ENCODE measurements at places on chromosomes 2 and 18. TPM values are rescaled to one million over a fixed set of nuclear protein-coding genes. Genes with fewer than 3 reads are reported as not detected.

DNA sequence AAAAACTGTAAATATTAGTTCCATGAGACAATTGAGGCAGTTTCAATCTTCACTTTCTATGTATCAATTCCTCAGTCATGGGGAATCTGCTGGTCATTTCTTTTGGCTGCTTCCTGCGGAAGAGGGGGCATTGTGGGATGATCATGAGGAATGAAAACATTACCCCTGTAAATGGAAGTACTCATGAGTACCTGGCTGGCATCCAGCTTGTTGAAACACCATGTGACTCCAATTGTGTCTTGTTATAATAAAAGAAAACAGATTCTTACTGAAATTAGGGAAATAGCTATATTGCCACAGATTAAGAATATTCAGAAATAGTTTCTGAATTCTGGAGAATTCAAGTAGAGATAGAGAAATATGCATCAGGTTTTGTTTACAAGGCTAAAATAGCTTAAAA lies 41.6 kb upstream of the GPR39 start:
- DNase-seq = no peak

GRCh38 chr2:138298900-138299299 lies 202.7 kb upstream of the SPOPL start:
- DNase-seq = no peak

The ANXA4 gene
- 4.9 TPM for polyA plus RNA-seq

The EGR4 gene
- not detected for polyA plus RNA-seq

- DNase-seq = no peak
These were observed 398.4 kb downstream of the METTL4 start for GRCh38 chr18:2172881-2173280.

DNA sequence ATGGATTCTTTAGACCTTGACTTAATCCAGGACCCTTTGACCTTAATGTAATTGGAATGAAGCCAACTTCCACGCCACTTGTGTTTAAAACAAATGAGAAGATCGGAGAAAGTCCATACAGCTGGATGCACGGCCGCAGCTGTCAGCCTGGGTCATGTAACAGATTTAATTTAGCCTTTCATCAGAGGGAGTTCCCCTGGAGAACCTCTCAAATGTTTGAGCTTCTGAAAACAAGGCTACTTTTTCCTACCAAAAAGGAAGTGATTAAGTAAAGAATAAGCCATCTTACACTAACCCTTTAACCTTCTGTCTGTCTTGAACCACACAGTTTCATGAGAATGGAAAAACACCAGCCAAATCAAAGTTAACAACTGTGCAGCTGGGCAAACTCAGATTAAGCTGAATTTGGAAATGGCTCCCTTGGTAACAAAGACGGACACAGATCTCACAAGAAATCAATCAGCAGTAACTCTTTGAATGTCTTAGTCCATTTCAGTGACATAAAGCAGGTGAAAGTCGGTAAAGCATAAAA lies 103.6 kb downstream of the DOCK10 start:
- DNase-seq = no peak

The HS1BP3 gene
- polyA plus RNA-seq = 17.3 TPM

DNA sequence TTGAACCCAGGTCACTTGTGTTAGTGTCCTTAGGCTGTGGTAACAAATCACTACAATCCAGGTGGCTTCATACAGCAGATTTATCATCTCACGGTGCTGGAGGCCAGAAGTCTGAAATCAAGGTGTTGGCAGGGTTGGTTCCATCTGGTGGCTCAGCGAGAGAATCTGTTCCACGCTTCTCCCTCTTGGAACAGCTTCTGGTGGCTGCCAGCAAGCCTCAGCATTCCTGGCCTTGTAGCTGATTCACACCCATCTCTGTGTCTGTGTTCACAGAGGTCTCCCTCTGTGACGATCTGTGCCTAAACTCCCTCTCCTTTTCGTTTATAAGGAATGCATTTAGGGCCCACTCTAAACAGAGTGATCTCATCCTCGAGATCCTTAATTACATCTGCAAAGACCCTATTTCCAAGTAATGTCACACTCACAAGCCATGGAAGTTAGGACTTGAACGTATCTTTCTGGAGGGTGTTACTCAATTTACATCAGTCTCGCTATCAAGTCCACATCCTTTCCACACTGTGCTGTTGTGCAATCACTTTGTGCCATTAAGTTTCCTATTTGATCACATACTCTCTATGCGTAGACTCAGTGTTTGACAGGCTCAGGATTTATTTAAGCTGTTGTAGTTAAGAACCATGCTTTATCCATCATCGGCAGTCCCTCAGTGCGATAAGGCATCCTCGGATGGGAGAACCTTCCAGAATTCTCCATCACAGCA lies 164.4 kb downstream of the SOCS6 start:
- no peak for DNase-seq

The CAPN13 gene
- polyA plus RNA-seq = not detected

GRCh38 chr2:54290356-54291025 lies 34.5 kb upstream of the TSPYL6 start:
- no peak for DNase-seq

The SULT1C2 gene
- polyA plus RNA-seq = not detected

The MEMO1 gene
- 27.8 TPM for polyA plus RNA-seq

The PROKR1 gene
- not detected for polyA plus RNA-seq

The FAM136A gene
- polyA plus RNA-seq = 30.6 TPM

DNA sequence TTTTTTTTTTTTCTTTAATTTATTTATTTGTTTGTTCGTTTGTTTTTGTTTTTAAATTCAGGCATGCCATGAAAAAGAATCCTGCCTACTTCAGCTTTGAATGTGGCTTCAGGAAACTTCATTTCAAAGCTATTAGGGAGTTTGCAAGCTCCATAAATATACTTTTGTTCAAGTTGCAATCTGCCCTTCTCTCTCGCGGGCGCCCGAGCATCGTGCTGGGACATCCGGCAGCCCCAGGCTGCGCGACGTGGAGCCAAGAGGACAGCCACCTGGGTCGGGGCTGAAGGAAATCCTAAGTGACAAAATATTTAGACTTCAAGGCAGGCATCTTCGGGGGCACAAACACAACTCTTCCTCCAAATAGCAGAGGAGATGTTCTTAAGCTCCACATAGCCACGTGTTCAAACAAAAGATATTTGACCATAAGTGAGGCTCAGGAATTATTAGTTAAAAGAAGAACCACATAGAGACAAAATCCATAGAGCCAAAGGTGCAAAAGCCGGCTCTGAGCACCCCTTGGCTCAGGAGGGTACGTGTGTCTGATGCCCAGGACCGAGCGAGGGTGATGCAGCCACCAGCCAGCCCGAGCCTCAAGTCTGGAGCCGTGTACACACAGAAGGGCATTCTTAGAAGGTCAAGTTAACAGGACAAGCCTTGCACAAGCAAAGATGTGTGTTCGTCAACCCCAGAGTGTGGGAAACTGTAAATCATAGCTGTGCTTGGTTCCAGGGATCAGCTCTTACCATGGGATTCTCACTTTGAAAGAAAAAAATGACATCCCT lies 256.5 kb upstream of the SALL3 start:
- DNase-seq = no peak

- no peak for DNase-seq
These were observed 16.8 kb downstream of the TTC39C start for GRCh38 chr18:24031318-24031717.

DNA sequence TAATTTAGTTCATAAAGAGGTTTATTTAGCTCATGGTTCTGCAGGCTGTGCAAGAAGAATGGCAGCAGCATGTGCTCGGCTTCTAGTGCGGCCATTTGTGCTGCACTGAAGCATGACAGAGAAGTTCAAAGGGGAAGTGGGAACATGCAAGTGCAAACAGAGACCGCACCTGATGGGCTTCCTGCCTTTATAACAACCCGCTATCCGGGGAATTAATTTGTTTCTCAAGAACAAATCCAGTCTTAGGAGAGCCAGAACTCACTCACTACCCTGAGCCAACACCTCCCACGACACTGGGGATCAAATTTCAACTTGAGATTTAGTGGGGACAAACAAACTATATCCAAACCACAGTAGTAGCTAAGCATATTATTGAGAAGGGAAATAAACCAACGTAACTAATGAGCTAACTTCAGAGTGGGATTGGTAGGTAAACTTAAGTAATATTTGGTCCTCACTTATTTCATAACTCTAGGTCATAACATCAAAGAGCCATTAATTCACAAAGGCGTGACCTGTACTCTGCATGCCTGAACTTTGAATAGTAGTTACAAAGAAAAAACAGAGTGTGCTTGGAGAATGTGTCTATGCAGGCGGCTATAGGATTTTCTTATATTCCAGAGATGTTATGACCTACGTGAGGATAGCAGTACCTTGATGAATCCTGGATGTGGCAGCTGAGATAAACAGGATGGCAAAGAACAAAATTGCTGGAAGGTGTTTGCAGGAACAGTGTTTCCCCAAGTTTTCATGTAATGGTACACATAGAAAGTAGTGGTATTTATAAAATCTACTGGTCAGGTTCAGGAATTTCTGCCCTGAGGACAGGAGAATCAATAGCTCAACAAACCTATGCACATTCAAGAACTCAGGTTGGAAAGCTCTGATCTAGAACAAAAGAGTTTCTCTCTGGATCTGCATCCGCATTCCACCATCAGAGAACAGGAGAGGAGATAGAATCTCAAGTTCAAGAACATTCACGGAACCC lies 845.9 kb upstream of the ID2 start:
- peak; percentile 2 for DNase-seq

DNA sequence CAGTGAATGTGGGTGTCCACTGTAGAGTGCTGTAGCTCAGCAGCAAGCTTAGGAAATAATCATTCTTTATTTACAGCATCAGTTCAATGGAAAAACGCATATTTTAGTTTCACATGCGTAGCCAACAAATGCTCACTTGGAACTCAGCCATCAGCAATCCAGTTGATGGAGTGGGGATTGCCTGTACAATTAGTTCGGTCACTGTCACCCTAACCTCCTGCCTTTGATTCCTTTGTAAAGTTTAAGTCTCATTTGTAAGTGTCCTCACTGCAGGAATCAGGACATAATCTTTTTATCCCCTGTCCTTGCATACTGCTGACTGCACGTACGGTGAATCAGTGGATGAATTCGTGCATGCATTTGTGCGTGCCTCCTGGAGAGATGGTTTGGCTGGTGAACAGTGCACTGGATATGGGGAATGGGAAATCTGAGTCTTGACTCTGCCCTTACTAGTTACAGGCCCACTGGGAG lies 55.9 kb downstream of the RAB31 start:
- no peak for DNase-seq

DNA sequence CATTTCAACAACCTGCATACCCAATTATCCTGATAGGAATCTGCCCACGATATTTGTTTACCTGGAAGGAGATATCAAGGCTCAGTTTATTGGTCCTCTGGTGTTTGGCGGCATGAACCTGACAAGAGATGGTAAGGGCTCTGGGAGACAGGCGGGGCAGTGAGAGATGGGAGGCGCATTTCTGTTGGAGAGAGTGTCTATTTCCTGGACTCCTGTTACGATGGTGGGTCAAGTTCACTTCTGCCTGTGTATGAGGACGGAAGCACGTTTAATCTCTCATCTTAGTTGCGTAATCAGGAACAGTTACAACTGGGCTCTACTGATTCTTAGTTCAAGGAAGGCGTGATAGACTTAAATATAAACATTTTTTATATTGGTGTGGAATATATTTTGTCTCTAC lies 8.9 kb downstream of the PDCL3 start:
- no peak for DNase-seq

The SLC4A5 gene
- polyA plus RNA-seq = 0.59 TPM

GRCh38 chr2:102025016-102025501 lies 33.3 kb downstream of the IL1R2 start:
- no peak for DNase-seq

GRCh38 chr2:176784633-176785200 lies 427.9 kb upstream of the HNRNPA3 start:
- no peak for DNase-seq

The CNGA3 gene
- polyA plus RNA-seq = not detected

The GKN1 gene
- not detected for polyA plus RNA-seq

GRCh38 chr18:9638886-9639285 lies 24.5 kb upstream of the PPP4R1 start:
- DNase-seq = no peak

- DNase-seq = no peak
These were observed 118.5 kb downstream of the AGAP1 start for GRCh38 chr2:235612181-235612950.

Data from naive thymus-derived CD4-positive, alpha-beta T cell (primary cell).